HCT116 (cell line): ENCODE measurements at places on chromosomes 2 and 18. TPM values are rescaled to one million over a fixed set of nuclear protein-coding genes. Genes with fewer than 3 reads are reported as not detected.

DNA sequence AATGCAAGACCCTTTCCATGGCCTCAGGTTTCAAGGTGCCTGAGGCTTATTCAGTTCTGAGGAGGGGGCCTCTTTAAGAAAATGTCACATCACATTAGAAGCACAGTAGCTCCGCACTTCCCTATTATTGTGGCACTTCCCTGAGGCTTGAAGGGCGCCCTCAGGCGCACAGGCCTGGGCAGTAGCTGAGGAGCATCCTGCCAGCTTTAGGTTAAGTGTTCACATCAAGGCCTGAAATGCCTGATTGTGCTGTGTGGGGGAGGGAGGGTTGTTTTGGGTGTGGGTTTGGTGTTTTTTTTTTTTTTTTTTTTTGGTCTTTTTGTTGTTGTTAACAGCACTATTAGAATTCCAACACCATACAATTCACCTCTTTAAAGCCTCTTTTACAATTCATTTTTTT lies 107.9 kb downstream of the CABLES1 start:
- no peak overlapping the region for H3K4me3 ChIP-seq
- H3K36me3 ChIP-seq = 0 out of 2 replicates have a peak, but pooled peaks cover 2% of the 10 kb centered on the region
- H3K4me1 ChIP-seq = no peaks in the 10 kb centered on the region
- DNase-seq = no peak
- no peak overlapping the region for H3K27ac ChIP-seq

DNA sequence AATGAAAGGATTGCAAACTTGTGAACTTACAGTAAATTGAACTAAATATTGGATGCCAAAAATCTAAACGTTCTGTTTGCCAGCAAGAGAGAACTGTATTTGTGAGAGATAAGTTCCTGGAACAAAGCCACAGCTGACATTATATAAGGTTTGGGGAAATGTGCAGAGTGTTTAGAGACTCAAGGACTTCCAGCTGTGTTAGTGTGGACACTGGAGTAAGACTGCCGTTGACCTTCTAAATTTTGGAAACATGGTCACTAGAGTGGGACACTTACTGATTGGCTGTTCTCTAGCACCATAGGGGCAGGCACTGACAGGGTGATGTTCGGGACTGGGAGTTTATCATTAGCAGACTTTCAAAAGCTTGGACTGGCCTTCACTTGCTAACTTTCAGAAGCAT lies 40.5 kb downstream of the SCN9A start:
- peaks cover 23% of the 10 kb centered on the region; the same call in 1 of the 2 replicates for H3K27me3 ChIP-seq
- no peak overlapping the region for H3K27ac ChIP-seq
- no peaks in the 10 kb centered on the region for H3K4me1 ChIP-seq
- no peaks in the 10 kb centered on the region for H3K36me3 ChIP-seq

DNA sequence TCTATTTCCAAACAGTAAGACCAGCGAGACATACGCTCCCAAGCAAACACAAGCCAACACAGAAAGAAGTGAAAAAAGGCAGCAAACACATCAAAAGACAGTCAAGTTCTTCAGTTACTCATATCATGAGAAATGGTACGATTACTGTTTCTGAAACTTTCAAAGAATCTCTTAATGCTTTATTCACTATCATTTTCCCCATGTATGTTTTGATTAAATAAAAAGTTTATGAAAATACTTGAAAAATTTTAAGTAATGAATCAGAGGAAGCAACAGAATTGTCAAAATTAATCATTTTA lies 114.9 kb downstream of the HDAC4 start:
- peaks cover 46% of the 10 kb centered on the region for H3K4me1 ChIP-seq
- H3K27ac ChIP-seq = no peak overlapping the region
- no peak for DNase-seq
- H3K27me3 ChIP-seq = no peaks in the 10 kb centered on the region
- H3K36me3 ChIP-seq = no peaks in the 10 kb centered on the region
- no peak overlapping the region for H3K4me3 ChIP-seq

GRCh38 chr18:74006143-74006542 lies 141.5 kb downstream of the FBXO15 start:
- no peaks in the 10 kb centered on the region for H3K4me1 ChIP-seq
- H3K4me3 ChIP-seq = no peak overlapping the region
- H3K27me3 ChIP-seq = no peaks in the 10 kb centered on the region
- H3K36me3 ChIP-seq = no peaks in the 10 kb centered on the region
- H3K27ac ChIP-seq = no peak overlapping the region
- no peak for DNase-seq

- H3K36me3 ChIP-seq = no peaks in the 10 kb centered on the region
- DNase-seq = no peak
- no peak overlapping the region for H3K27ac ChIP-seq
- H3K4me1 ChIP-seq = no peaks in the 10 kb centered on the region
- no peak overlapping the region for H3K4me3 ChIP-seq
These were observed 950.6 kb downstream of the DCDC2C start for GRCh38 chr2:4653991-4654390.

GRCh38 chr18:35982409-35983114 lies 10.1 kb downstream of the RMP24 start:
- H3K27ac ChIP-seq = no peak overlapping the region
- H3K4me3 ChIP-seq = no peak overlapping the region
- H3K27me3 ChIP-seq = no peaks in the 10 kb centered on the region
- H3K36me3 ChIP-seq = peaks cover 27% of the 10 kb centered on the region

DNA sequence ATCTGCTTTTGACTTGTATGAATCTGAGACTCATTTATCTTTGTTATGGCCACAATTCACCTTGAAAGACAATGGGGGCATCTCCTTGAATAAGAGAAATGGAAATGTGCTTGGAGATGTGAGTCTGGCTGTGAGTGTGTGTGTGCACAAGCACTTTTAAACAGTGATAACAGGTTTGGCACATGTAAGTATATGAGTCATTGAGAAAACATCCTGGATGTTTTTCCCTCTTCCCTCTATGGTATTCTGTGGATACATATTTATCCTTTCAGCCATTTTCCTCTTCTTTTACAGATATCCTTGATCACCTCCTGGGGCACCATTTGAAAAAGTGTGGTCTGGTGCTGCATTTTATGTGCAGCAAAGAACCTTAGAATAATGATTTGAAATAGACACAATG lies 317.3 kb upstream of the THUMPD2 start:
- H3K4me1 ChIP-seq = no peaks in the 10 kb centered on the region
- H3K36me3 ChIP-seq = no peaks in the 10 kb centered on the region
- no peak overlapping the region for H3K27ac ChIP-seq
- DNase-seq = no peak
- no peak overlapping the region for H3K4me3 ChIP-seq
- peaks cover 11% of the 10 kb centered on the region; the same call in 1 of the 2 replicates for H3K27me3 ChIP-seq

DNA sequence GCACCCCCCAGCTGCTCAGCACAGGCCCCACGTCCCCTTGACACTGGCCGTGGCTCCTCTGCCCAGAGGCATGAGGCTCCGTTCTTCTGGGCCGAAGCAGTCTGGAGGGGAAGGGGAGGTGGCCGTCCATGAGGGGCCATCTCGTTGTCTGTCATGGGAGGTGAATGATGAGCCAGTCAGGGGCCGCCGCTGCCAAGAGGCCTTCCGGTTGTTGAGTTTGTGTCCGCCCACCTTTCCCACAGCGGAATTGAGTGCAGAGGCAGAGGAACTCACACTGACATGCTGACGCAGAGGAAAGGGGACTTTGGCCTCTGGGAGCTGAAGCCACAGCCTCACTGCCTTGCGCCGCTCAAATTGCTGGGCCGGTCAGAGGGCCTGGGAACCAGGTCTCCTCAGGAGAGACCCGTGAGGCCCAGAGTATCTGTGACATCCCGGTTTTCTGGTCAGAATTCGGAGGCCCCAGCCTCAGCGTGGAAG lies 268.4 kb downstream of the ATAD2B start:
- no peaks in the 10 kb centered on the region for H3K36me3 ChIP-seq
- H3K27ac ChIP-seq = no peak overlapping the region
- no peak overlapping the region for H3K4me3 ChIP-seq

DNA sequence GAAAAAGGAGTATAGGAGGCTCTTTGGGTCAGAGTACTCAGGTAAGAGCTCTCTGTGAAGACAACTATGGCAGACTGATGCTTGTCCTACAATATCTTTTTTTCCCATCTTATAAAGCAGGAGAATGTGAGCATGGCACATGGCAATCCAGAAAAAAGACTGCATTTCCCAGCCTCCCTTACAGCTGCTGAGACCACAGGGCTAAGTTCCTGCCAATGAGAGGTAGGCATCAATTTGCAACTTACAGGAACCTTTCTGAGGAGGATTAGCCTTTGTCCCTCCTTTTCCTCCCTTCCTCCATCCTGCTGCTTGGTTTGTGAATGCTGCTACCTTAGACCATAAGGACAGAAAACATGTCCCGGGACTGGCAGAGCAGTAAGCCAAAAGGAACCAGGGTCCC lies 37.8 kb upstream of the ST8SIA5 start:
- H3K4me1 ChIP-seq = no peaks in the 10 kb centered on the region
- no peaks in the 10 kb centered on the region for H3K36me3 ChIP-seq
- 0 out of 2 replicates have a peak, but pooled peaks cover 5% of the 10 kb centered on the region for H3K27me3 ChIP-seq
- no peak for DNase-seq
- no peak overlapping the region for H3K27ac ChIP-seq

DNA sequence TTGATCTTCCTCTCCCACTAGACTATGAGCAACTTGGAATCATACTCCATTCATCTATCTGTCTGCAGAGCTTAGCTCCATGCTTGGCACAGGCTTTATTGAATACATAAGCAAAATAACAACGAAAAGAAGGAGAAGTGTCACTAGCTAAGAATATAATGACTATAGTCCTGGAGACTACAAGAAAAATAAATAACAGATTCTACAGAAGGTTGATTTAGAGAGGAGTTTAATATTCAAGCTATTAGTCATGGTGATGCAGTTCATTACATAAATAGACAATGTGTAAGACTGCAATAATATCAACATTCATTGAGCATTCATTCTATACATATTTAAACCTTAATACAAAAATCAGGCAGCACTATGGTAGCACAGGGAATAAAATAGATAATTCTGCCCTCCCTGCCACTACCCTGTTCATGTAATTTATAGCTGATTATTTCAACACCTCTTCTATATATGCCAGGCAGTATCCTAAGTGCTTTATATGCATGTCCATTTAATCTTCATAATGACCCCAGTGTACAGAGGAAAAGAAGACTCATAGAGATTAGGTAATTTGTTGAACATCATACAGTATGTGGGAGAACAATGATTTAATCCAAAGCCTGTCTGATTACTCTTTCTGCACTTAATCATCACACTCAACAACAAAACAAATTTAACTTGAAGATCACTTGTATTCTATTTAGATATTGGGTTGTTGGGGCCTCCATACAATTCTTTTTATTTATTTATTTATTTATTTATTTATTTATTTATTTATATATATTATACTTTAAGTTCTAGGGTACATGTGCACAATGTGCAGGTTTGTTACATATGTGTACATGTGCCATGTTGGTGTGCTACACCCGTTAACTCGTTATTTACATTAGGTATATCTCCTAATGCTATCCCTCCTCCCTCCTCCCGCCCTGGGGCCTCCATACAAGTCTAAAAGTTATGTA lies 165.3 kb downstream of the RNF152 start:
- no peaks in the 10 kb centered on the region for H3K36me3 ChIP-seq
- DNase-seq = no peak
- no peak overlapping the region for H3K4me3 ChIP-seq
- H3K27me3 ChIP-seq = peaks cover 18% of the 10 kb centered on the region

DNA sequence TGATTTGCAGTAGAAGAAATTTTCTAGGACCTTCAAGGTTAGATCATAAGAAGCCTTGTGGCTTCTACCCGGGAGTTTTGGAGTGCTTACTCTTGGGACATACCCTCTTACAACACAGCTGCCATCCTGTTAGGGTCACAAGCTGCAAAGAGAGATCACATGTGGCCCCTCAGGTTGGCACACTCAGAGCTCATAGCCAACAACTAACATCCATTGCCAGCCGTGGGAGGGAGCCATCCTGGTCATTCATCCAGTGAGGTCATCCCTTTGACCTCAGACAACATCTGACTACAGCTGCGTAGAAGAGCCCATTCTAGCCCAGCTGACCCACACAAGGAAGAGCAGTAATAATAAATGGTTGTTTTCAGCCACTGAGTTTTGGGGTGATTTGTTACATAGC lies 76.9 kb upstream of the NABP1 start:
- DNase-seq = no peak
- H3K27ac ChIP-seq = no peak overlapping the region
- no peaks in the 10 kb centered on the region for H3K4me1 ChIP-seq
- H3K4me3 ChIP-seq = no peak overlapping the region
- no peaks in the 10 kb centered on the region for H3K36me3 ChIP-seq
- H3K27me3 ChIP-seq = no peaks in the 10 kb centered on the region

- H3K27ac ChIP-seq = no peak overlapping the region
- H3K4me3 ChIP-seq = no peak overlapping the region
- no peaks in the 10 kb centered on the region for H3K4me1 ChIP-seq
- no peak for DNase-seq
- H3K36me3 ChIP-seq = no peaks in the 10 kb centered on the region
- no peaks in the 10 kb centered on the region for H3K27me3 ChIP-seq
These were observed 28.7 kb upstream of the MFSD6 start for GRCh38 chr2:190379249-190379964.

- no peaks in the 10 kb centered on the region for H3K36me3 ChIP-seq
- no peak for DNase-seq
- H3K27me3 ChIP-seq = no peaks in the 10 kb centered on the region
- no peak overlapping the region for H3K4me3 ChIP-seq
These were observed 38.5 kb downstream of the PSMG2 start for GRCh38 chr18:12741351-12741750.

GRCh38 chr18:21453511-21453901 lies 147.0 kb downstream of the ESCO1 start:
- H3K4me1 ChIP-seq = no peaks in the 10 kb centered on the region
- H3K4me3 ChIP-seq = no peak overlapping the region
- no peak overlapping the region for H3K27ac ChIP-seq
- H3K36me3 ChIP-seq = no peaks in the 10 kb centered on the region

- peaks cover 21% of the 10 kb centered on the region for H3K4me1 ChIP-seq
- H3K27me3 ChIP-seq = no peaks in the 10 kb centered on the region
- H3K27ac ChIP-seq = peak overlapping the region; percentile 62
- peak; percentile 87 for DNase-seq
- no peak overlapping the region for H3K4me3 ChIP-seq
These were observed 24.6 kb downstream of the INSIG2 start for GRCh38 chr2:118112771-118113334.

The LINC00305 gene
- total RNA-seq = not detected

The FBXO41 gene
- 34.9 TPM for total RNA-seq

The NMS gene
- total RNA-seq = not detected

The HRH4 gene
- total RNA-seq = not detected

The PSMA8 gene
- total RNA-seq = not detected

The ELMOD3 gene
- 9.2 TPM for total RNA-seq

The UCN gene
- 8.0 TPM for total RNA-seq

The AQP12A gene
- total RNA-seq = not detected
